Activated CD4-positive, alpha-beta T cell treated with anti-CD3 and anti-CD28 coated beads for 1 hour (primary cell): ENCODE measurements at places on chromosomes 1 and 21.

DNA sequence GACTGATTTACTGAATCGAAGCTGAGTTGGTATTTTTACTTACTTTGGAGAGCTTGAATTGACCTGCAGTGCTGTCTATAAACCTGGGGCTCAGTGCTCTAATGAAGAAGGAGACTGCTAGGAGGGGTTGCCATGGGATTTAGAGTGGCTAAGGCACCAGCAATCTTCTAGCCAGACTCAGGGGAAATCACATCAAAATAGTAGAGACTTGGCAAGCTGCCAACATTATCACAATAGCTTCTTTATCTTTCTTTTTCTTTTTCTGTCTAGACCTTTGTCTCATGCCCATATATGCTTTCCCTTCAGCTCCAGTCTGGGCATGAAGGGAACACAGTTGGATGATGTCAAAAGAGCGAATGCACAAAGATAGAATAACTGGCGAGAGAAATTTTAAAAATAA lies 301.1 kb upstream of the DPYD start:
- DNase-seq: no peak

GRCh38 chr21:41953831-41954653 lies at the start of gene C2CD2:
C2CD2 (minus strand) TSS chr21:41954018; CDS start chr21:41953648, 370 bp downstream.
- no peak for DNase-seq

DNA sequence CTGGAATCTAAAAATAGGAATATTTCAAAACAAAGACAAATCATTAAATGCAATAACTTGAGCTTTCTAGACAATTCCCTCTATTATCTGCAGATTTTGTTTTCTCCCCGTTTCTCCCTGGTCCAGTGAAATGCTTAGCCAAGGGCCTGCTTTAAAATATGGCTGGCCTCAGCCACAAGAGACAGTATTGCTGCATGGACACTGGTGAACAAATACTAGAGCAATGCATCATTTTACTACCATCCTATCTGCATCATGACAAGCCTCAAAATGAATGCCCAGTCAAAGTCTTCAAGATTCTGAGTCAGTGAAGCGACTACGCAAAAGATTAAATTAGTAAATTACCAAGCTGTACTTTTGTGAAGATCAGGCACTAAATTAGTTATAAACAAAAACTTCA lies 80.5 kb downstream of the ENAH start:
- DNase-seq: no peak

DNA sequence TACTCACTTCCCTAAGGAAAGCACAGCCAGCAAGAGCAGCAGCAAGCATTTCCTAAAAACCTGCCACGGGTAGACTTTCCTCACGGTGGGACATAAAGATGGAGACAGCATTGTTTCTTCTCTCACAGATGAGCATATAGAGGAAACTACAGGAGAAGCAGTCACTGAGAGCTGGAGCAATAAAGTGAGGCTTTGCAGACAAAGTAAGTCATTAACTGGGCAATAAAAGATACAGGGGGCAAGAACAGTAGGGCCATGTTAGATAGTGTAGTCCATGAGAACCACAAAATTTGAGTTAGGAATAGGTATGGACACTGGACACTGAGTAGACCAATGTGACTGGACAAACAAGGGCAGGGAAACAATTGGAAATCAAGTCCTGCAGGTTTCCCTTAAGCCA lies 240.1 kb upstream of the NFIA start:
- DNase-seq: no peak

DNA sequence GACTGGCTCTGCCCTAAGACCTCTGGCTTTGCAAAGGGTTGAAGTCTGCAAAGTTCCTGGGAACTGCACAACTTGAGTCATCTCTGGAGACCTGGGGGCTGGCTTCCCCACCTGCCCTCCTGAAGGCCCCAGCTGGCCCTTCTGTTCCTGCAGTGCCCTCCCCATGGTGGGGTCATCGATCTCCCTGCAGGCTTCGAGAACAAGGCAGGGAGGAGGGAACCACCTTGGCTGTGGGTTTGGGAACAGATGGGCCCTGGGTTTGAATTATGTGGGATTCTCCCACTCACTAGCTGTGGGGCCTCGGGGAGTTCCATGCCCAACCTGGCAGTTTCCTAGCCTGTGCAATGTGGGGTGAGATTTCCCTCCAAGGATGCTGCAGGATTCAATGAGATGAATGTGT lies 310.2 kb downstream of the PTPRU start:
- no peak for DNase-seq

GRCh38 chr21:44820851-44821250 lies 3.0 kb upstream of the SUMO3 start:
- no peak for DNase-seq

DNA sequence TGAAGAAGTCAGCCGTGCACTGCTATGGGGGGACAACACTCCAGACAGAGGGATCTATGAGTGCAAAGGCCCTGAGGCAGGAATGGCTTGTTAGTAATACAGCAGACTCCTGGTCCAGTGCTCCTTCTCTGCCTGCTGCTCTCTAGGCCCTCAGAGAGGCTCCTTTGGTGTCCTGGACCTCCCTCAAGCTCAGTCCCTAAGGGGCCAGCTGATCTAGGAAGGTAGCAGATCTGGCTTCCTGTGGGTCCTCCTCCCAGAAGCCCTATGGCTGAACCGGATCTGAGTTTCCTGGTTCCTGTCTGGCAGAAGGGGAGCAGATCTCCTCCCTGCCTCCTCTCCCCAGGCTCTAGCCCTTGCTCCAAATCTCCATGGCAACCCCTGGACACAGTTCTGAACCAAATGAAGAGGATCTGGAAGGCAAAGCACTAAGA lies at the start of gene LDLRAD2:
Gene LDLRAD2, plus strand, starts transcription at position 391 of the 431 bp plus-strand sequence. CDS start 187 bp downstream, outside the sequence.
- no peak for DNase-seq

GRCh38 chr1:53582211-53583020 lies 123.2 kb downstream of the DMRTB1 start:
- no peak for DNase-seq

DNA sequence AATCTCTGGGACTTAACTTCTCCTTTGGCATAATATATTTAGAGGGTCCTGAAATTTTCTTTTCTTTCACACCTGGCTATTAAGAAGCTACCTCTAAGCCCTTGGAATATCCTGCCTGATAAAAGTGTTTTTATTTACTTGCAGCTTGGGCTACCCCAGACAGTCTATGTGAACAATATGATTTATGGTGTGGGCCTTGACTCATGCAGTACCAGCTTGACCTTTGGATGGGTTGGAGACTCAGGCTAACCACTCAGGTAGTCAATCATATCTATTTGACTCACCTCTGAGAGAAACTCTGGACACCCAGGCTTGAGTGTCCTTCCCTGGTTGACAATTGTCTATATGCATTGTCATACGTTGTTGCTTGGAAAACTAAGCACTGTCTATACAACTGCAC lies 13.4 kb upstream of the PGBD2 start:
- no peak for DNase-seq

DNA sequence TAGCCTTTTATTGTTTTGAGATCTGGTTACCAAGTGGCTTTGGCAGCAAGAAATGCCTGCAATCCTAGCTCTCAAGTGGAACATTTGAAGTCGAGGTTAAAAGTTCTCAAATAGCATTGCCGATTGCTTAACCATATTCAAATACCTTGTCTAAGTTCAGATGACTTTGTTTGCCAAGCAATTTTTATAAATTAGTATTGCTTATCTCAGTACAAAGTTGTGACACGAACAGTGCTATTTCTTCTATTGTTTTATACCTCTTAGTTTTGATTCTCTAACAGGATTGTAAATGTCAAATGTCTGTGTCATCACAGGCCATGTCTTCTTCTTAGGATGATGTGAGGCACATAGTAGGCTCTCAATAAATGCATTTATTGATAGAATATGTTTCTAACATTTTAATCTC lies 633.3 kb downstream of the PTPRC start:
- no peak for DNase-seq

GRCh38 chr21:39634507-39634906 lies 21.8 kb downstream of the B3GALT5 start:
- DNase-seq: no peak

GRCh38 chr1:113928187-113928930 lies 765 bp upstream of the HIPK1 start:
- DNase-seq: no peak

- DNase-seq: no peak
Observed at GRCh38 chr1:192603218-192603787, 27.7 kb downstream of the RGS1 start.

- DNase-seq: no peak
Observed at GRCh38 chr1:97870589-97870988, 50.2 kb downstream of the DPYD start.

GRCh38 chr1:15412843-15413242 lies 3.2 kb downstream of the EFHD2 start:
- DNase-seq: no peak
